ENCODE measurements at places on chromosomes 6 and 20. TPM values are rescaled to one million over a fixed set of nuclear protein-coding genes. Genes with fewer than 3 reads are reported as not detected.

The KIAA0408 gene
- total RNA-seq, result 1.3 TPM

The SIRPG gene
- not detected for total RNA-seq

The ARG1 gene
- not detected for total RNA-seq

The FILIP1 gene
- total RNA-seq, result 0.33 TPM

The ABHD16B gene
- not detected for total RNA-seq

The APOBEC2 gene
- not detected for total RNA-seq

The CST5 gene
- not detected for total RNA-seq

The PPP1R3G gene
- 3.3 TPM for total RNA-seq

The NUP43 gene
- 16.0 TPM for total RNA-seq

The TMEM181 gene
- total RNA-seq, result 36.0 TPM

The LRP11 gene
- 54.7 TPM for total RNA-seq

The DZANK1 gene
- total RNA-seq, result 0.83 TPM

The MLN gene
- not detected for total RNA-seq

The DSE gene
- 106 TPM for total RNA-seq

The PDYN gene
- total RNA-seq, result not detected

The GJA10 gene
- total RNA-seq, result not detected

The COX4I2 gene
- not detected for total RNA-seq

The BFSP1 gene
- total RNA-seq, result 2.3 TPM

The KIF3B gene
- total RNA-seq, result 27.7 TPM

The BMP6 gene
- total RNA-seq, result under 0.01 TPM

Data from fibroblast of lung (primary cell).